ENCODE measurements at places on chromosomes 4 and X. TPM values are rescaled to one million over a fixed set of nuclear protein-coding genes. Genes with fewer than 3 reads are reported as not detected.

DNA sequence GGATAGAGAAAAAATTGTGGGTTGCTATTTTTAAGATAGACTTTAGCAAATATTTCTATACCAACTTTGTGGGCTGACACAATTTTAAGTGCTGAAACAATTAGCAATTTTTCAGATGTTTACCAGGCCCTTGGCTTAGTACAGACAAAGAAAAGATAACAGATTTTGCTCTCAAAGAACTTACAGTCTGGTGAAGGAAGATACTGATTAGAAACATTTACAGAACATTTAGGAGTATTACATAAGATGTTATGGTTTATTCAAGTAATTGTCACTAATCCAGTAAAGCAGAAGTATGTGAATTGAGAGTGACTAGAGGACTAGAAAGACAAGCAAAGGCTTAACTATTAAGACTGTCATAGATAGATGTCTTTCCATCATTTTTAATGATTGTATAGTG, 35.3 kb upstream of the NDUFC1 start:
- H3K27ac ChIP-seq = no peak overlapping the region
- no peaks in the 10 kb centered on the region for H3K27me3 ChIP-seq
- DNase-seq = no peak

DNA sequence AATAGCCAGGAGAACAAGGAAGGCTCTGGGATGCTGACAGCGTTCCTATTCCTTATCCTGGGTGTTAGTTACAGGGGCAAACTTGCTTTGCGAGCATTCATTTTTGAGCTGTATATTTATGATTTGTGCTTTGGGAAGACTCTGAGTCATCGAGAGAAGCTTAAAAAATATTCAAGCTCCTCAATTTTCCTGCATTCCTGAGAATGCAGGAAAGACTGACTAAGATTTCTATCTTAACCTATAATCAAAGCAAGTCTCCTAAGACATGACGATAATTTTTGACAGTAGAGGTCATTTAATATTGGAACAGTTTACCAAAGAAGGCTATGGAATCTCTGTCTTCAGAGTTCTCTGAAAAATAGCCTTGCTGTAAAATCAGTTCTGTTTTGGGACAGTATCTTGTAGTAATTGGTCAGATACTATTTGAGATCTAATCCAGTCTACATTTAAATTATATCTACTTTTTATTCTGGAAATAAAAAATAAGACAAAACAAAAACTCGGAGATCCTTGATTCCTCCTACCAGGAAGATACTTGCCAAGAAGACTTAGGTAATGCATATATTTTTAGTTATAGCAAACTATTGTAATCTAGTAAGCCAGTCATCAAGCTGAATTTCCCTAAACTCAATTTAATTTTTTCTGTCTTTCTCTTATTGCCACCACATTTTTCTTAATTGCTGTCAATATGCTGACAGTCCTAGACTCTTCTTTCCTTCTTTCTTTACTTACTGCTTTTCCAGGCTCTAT, 31.7 kb downstream of the BBS12 start:
- H3K27me3 ChIP-seq = no peaks in the 10 kb centered on the region
- peak overlapping the region; percentile 96 for H3K27ac ChIP-seq
- peaks cover 25% of the 10 kb centered on the region for H3K4me1 ChIP-seq
- peak overlapping the region; percentile 46 for H3K4me3 ChIP-seq
- no peaks in the 10 kb centered on the region for H3K36me3 ChIP-seq
- DNase-seq = no peak

DNA sequence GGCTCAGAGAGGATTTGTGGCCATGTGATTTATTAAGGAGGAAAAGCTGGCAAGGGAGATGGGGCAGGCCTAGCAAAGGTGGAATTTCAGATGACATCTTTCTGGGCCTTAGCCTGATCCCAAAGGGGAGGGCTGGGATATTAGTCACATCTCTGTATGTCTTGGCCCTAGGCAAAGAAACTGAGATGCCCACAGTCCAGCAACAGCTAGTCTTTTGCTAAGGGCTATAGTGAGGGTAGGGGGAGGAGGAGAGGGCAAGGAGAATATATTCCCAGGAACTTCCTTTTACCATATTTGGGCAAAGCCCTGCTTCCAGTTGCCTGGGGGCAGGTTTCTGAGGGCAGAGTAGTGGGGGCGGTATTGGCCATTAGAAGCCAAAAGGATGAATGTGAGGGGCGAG, 209.8 kb upstream of the NR3C2 start:
- no peak overlapping the region for H3K27ac ChIP-seq
- no peaks in the 10 kb centered on the region for H3K36me3 ChIP-seq
- H3K4me1 ChIP-seq = no peaks in the 10 kb centered on the region
- H3K27me3 ChIP-seq = no peaks in the 10 kb centered on the region

- no peaks in the 10 kb centered on the region for H3K36me3 ChIP-seq
- H3K27ac ChIP-seq = no peak overlapping the region
- H3K4me3 ChIP-seq = no peak overlapping the region
- no peak for DNase-seq
- H3K4me1 ChIP-seq = no peaks in the 10 kb centered on the region
- no peaks in the 10 kb centered on the region for H3K27me3 ChIP-seq
Measured at GRCh38 chr4:162111078-162111477, 52.7 kb downstream of the FSTL5 start.

GRCh38 chr4:2356123-2357069, 62.0 kb downstream of the ZFYVE28 start:
- H3K4me1 ChIP-seq = no peaks in the 10 kb centered on the region
- no peak for DNase-seq
- no peak overlapping the region for H3K4me3 ChIP-seq
- H3K27ac ChIP-seq = no peak overlapping the region
- peaks cover 2% of the 10 kb centered on the region for H3K27me3 ChIP-seq
- H3K36me3 ChIP-seq = no peaks in the 10 kb centered on the region

- H3K4me1 ChIP-seq = no peaks in the 10 kb centered on the region
- no peak for DNase-seq
- no peak overlapping the region for H3K4me3 ChIP-seq
- no peak overlapping the region for H3K27ac ChIP-seq
Measured at GRCh38 chr4:156036496-156036895, 82.8 kb upstream of the CTSO start.

DNA sequence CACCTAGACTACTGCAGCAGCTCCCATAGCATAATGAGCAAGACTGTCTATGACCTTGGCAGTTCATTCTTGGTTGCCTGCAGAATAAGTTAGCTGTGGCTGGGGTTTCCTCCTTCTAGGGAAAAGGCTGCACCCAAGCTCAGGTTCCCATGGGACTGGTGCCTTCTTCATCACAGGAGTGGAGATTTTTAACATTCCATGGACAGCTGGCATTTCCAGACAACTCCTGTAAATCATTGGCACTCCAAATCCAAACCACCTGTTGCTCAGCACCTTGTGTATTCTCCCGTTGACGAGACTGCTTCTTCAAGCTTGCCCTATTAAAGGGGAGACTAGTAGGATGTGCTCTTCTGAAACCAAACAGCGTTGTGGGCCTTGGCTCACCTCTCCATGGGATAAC, 7.8 kb upstream of the NUP54 start:
- DNase-seq = no peak
- peaks cover 27% of the 10 kb centered on the region for H3K36me3 ChIP-seq
- H3K4me3 ChIP-seq = no peak overlapping the region
- no peaks in the 10 kb centered on the region for H3K27me3 ChIP-seq
- no peaks in the 10 kb centered on the region for H3K4me1 ChIP-seq
- H3K27ac ChIP-seq = no peak overlapping the region

DNA sequence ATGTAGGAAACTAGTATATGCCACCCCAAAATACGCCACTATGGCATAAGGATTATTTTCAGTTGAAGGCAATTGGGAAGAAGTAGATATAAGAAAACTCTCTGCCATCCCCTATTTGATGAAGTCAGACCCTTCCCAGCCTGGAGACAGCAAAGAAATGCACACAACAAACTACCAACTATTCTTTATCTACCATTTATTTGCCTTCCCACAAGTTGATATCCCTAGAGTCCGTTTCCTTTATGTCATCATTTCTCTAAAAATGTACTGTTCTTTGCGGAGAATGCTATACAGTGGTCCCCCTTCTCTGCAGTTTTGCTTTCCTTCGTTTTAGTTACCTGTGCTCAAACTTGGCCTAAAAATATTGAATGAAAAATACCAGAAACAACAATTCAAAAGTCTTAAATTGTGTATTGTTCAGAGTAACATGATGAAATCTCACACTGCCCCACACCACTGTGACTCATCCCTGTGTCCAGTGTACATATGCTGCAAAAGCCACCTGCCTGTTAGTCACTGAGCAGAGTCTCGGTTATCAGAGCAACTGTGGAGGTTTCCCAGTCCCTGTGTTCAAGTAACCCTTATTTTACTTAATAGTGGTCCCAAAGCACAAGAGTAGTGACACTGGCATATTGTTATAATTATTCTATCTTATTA, 152.3 kb downstream of the WDFY3 start:
- H3K4me1 ChIP-seq = peaks cover 8% of the 10 kb centered on the region
- H3K36me3 ChIP-seq = peaks cover 20% of the 10 kb centered on the region
- DNase-seq = no peak
- H3K27me3 ChIP-seq = no peaks in the 10 kb centered on the region

GRCh38 chr4:108111781-108112180, 57.0 kb downstream of the LEF1 start:
- peaks cover 11% of the 10 kb centered on the region for H3K4me1 ChIP-seq
- peaks cover 11% of the 10 kb centered on the region for H3K27me3 ChIP-seq
- no peak overlapping the region for H3K4me3 ChIP-seq
- H3K36me3 ChIP-seq = no peaks in the 10 kb centered on the region
- no peak for DNase-seq
- no peak overlapping the region for H3K27ac ChIP-seq

GRCh38 chr4:168384437-168385141, 66.0 kb upstream of the DDX60 start:
- no peak overlapping the region for H3K4me3 ChIP-seq
- no peaks in the 10 kb centered on the region for H3K27me3 ChIP-seq
- no peak overlapping the region for H3K27ac ChIP-seq
- no peaks in the 10 kb centered on the region for H3K4me1 ChIP-seq
- no peak for DNase-seq
- H3K36me3 ChIP-seq = peaks cover 18% of the 10 kb centered on the region

DNA sequence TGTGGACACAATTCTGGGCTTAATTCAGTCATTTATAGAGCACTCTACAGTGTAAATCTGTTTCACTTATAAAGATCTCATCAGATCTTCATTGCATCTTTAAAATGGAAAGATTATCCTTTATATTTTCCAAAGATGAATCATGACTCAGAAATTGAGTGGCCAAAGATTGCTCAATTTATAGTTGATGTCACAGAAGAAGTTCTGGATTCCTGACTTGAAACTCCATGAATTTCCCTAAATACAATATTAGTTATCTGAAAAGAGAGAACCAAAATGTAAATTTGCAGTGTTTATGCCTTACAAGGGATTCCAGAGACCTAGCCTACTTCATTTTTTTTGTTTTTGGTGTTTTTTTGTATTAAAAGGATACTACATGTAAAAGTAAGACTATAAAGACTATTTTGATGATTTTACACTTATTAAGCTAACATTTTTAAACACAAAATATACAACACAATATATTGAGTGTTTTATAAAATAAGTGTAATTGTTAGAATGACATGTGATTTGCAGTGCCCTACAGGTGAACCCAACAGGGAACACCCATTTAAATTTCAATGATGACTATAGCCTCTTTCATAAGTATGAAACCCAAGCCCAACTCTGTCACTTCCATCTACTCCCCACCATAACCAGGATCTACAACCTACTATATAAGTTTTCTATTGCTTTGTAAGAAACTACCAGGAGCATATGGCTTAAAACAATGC, 183.5 kb downstream of the PCDH7 start:
- no peak overlapping the region for H3K27ac ChIP-seq
- no peak for DNase-seq
- no peaks in the 10 kb centered on the region for H3K27me3 ChIP-seq
- peaks cover 14% of the 10 kb centered on the region for H3K4me1 ChIP-seq

GRCh38 chrX:104281564-104281963, 26.8 kb upstream of the ESX1 start:
- no peaks in the 10 kb centered on the region for H3K36me3 ChIP-seq
- H3K4me3 ChIP-seq = no peak overlapping the region
- peaks cover 14% of the 10 kb centered on the region for H3K4me1 ChIP-seq
- no peak overlapping the region for H3K27ac ChIP-seq

- H3K4me1 ChIP-seq = peaks cover 8% of the 10 kb centered on the region
- H3K36me3 ChIP-seq = no peaks in the 10 kb centered on the region
- H3K27ac ChIP-seq = no peak overlapping the region
- no peak overlapping the region for H3K4me3 ChIP-seq
- H3K27me3 ChIP-seq = no peaks in the 10 kb centered on the region
Measured at GRCh38 chr4:175511861-175512260, 300.2 kb downstream of the GPM6A start.

Gene GPAT3
- not detected for total RNA-seq

Gene PNMA5
- total RNA-seq = not detected

Gene ADRA2C
- total RNA-seq = 0.32 TPM

Gene NXF2B
- not detected for total RNA-seq

Gene SPIN2A
- total RNA-seq = 2.5 TPM

Gene PARM1
- not detected for total RNA-seq

All from osteocyte (in vitro differentiated cells).